ENCODE measurements at places on chromosomes 4 and X. TPM values are rescaled to one million over a fixed set of nuclear protein-coding genes. Genes with fewer than 3 reads are reported as not detected.

DNA sequence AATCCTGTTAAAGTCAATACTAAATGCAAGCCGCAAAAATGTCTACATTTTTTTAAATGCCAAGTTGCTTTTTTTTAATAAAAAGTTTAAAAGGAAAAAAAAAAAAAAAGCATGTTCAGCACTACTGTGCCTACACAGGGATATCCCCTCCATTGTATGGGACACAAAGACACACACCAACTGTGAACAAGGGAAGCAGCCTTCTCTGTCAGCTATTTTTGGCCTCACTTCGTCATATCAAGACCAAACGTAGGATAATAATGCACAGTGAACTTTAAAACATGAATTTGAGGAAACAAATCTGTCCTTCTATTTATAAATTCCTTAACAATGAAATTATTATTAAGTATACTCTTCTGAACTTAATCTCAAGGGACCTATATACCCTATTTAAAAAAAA is 4.4 kb downstream of the FBXW7 start:
- H3K4me3 ChIP-seq = no peak overlapping the region
- no peaks in the 10 kb centered on the region for H3K27me3 ChIP-seq
- no peaks in the 10 kb centered on the region for H3K36me3 ChIP-seq
- H3K4me1 ChIP-seq = peaks cover 20% of the 10 kb centered on the region
- no peak for DNase-seq

DNA sequence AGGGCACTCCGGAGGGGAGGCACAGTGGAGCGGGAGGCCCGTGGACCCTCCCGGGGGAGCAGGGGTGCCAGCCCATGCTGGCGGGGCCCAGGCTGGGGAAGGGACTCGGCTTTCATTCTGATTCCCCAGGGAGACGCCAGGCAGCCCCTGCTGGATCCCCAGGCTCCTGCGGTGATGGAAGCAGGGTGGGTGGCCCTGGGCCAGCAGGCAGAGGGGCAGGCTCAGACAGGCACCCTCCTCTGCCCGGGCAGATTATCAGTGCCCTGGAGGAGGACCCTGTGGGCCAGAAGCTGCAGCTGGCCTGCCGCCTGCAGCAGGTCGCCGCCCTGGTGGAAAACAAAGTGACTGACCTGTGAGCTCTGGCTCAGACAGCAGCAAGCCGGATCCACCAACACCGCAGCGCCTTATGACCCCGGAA is 2.1 kb upstream of the SRPK3 start:
- no peaks in the 10 kb centered on the region for H3K27me3 ChIP-seq
- H3K36me3 ChIP-seq = no peaks in the 10 kb centered on the region
- no peak overlapping the region for H3K27ac ChIP-seq
- H3K4me3 ChIP-seq = no peak overlapping the region
- peaks cover 8% of the 10 kb centered on the region for H3K4me1 ChIP-seq
- DNase-seq = no peak

The MAML3 gene
- total RNA-seq = 11.4 TPM

- DNase-seq = no peak
- H3K36me3 ChIP-seq = no peaks in the 10 kb centered on the region
- H3K4me1 ChIP-seq = peaks cover 41% of the 10 kb centered on the region
- no peaks in the 10 kb centered on the region for H3K27me3 ChIP-seq
- no peak overlapping the region for H3K4me3 ChIP-seq
These were observed 8.2 kb upstream of the RUFY3 start for GRCh38 chr4:70713453-70714078.

GRCh38 chr4:8705161-8706145 is 112.9 kb downstream of the CPZ start:
- H3K4me3 ChIP-seq = no peak overlapping the region
- H3K27ac ChIP-seq = no peak overlapping the region
- H3K4me1 ChIP-seq = no peaks in the 10 kb centered on the region
- DNase-seq = peak; percentile 7
- H3K36me3 ChIP-seq = no peaks in the 10 kb centered on the region
- peaks cover 8% of the 10 kb centered on the region for H3K27me3 ChIP-seq

All from body of pancreas (tissue), 4 donors.